Caco-2 (cell line): ENCODE measurements at places on chromosomes 2 and 18. TPM values are rescaled to one million over a fixed set of nuclear protein-coding genes. Genes with fewer than 3 reads are reported as not detected.

GRCh38 chr2:216842636-216843035 lies 17.2 kb downstream of the TNP1 start:
- no peak for DNase-seq

DNA sequence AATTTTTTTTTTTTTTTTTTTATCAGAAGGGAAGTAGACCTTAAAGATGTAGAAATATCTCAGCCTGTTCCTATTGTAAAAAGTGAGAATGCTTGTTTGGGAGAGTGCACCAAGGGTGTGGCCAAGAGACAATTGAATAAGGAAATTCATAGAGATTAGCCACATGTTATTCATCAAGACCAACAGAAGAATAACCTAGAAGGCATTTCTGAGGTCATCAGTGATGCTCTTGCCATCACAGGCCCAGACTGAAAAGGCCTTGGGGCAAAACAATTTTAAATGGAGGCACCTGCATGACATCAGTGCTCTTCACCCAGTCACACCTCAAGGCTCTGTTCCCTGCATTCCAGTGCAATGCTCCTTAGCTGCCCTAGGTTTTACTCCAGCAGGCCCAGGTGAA lies 2043.3 kb upstream of the PIK3C3 start:
- no peak for DNase-seq

ACMSD gene
- not detected in 2 replicates for total RNA-seq

DNA sequence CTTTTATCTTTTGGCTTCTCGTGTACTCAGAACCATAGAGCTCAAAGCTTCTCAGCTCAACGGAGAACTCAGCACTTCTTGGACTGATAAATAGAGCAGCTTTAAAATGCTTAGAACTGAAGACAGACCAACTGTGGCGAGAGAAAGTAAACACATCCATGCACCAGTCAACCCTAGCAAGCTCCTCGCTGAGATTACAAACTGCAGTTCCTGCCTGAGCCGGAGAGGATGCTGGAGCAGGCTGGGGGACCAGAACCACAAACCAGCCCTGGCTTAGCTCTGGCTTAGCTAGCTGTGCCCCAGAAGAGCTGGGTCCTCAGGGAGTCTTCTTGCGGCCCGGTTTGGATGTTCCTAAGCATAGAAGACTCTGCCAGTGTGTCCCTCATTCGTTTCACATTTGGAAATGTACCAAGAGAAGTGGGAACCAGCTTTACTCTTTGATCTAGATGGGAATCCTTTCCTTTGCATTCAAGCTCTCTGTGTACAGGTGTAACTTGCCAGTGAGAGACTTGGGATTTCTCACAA lies 5.6 kb downstream of the PAX8 start:
- DNase-seq, result no peak

DNA sequence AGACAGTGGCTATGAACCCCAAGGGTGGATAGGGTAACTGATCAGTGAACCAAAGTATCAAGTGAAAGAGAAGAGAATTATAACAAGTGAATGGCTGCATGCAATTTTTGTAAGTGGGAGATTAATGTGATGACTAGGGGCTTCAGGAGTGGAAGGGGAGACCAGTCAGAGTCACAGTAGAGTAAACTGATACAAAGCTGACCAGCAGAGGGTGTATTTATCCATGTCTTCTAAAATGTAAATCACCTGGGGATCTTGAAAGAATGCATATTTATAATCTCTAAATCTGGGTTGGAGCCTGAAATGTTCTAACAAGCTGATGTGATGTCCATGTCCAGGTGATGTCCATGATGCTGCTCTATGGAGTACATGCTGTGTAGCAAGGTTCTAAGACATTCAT lies 1351.3 kb upstream of the CHAC2 start:
- DNase-seq, result no peak

DNA sequence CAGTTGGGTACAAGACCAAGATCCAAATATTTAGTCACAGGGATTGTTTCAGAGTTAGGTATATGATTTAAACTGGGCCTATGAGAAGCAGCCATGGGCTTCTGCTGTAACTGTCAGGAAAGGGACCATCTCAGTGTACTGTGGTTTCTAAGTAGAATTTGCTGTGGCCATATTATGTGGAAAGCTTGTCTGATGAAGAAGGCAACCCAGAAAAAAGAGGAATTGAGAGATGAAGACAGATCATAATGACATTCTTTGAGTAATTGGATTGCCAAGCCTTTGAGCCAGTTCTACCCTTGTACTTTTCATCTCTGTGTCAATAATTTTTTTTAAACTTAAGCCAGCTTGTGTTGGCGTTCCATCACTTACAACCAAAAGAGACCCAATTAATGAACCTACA lies 259.6 kb downstream of the NUP35 start:
- no peak for DNase-seq

- DNase-seq, result peak; percentile 53
Measured at GRCh38 chr2:36562973-36563532, 34.9 kb downstream of the FEZ2 start.

GRCh38 chr2:238255151-238255551 lies 15.3 kb upstream of the HES6 start:
- DNase-seq, result no peak

C1GALT1C1L gene
- 0.37 and 1.0 TPM in 2 replicates for total RNA-seq

SCG2 gene
- total RNA-seq, result 0.35 and 0.41 TPM in 2 replicates

RAB17 gene
- 60.9 and 61.5 TPM in 2 replicates for total RNA-seq

DNA sequence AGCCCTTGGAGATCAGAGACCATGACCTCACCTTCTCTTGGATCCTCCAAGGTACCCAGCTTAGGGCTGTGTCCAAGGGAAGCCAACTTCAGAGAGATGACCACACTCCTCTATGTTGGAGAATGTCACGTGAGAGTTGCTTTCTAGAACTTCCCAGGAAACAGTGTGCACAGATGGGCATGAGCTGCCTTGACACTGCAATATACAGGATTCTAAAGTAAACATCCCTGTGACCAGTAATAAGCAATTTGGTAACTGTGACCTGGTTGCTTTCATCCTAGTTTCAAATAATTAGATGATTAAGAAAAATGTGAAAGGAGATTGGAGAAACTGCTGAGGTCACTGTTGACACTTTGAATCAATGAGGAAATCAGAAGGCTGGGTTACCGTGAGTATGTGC lies 181.1 kb upstream of the EPAS1 start:
- DNase-seq, result no peak

XDH gene
- 1.3 and 1.4 TPM in 2 replicates for total RNA-seq

- no peak for DNase-seq
Measured at GRCh38 chr2:83155826-83156225, 1303.3 kb downstream of the SUCLG1 start.

SKOR2 gene
- not detected in 2 replicates for total RNA-seq
